ENCODE measurements at places on chromosomes 11 and 22.

- no peak for DNase-seq
Measured at GRCh38 chr11:45485070-45485707, 180.2 kb downstream of the CHST1 start.

- DNase-seq: no peak
Measured at GRCh38 chr11:211741-212140, 4.2 kb downstream of the RIC8A start.

DNA sequence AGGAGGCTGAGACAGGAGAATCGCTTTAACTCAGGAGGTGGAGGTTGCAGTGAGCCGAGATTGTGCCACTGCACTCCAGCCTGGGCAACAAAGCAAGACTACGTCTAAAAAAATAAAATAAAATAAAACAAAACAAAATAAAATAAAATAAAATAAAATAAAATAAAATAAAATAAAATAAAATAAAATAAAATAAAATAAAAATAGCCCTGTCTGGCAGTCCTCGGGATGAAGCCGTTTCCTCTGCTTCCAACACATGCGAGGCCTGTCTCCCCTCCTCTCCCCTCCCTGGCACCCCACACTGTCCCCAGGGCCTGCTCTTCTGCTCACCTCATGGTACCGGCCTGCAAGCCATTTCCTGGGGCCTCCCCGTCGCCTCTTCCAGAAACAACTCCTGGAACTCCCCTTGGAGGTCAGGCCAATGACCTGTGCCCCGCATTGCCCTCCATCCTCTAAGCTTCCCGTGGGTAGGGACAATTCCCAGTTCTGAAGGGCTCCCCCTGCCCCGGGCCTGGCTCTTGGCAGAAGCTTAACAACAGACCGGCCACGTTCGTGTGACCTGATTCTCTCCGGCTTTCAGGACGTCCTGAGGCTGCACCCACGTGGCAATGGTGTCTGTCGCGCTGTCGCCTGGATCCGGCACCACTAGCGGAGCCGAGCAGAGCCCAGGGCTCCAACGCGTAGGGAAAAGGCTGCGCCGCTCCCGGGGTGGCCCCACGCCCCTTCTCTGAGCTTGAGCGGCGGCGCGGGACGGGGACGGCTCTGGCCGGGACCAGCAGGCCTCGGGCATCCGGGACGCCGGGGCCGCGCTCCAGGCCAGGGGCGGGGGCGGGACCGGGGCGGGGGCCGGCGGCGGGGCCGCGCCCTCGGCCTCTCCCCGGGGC is 456 bp upstream of the PARVB start:
- peak; percentile 25 for DNase-seq

DNA sequence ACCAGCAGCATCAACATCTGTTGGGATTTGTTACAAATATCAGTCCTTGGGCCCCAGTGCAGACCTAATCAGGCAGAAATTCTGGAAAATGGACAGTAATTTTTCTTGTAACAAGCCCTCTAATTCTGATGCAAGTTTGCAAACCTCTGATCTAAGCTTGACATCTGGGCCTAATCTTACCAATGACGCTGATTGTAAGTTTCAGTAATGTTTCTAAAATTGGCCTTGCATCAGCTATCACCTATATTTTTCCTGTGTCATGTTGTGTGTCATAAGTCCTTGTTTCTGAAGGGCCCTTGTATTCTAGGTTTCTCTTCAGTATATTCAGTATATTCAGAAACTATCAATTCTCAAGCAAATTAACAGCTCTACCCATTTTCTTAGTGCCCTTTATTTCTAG is 36.4 kb downstream of the ZNF215 start:
- DNase-seq: no peak

GRCh38 chr22:26122920-26123468 is 46.3 kb upstream of the SEZ6L start:
- no peak for DNase-seq

All from stimulated activated CD4-positive, alpha-beta T cell treated with anti-CD3 and anti-CD28 coated beads, Interleukin-1b, Interleukin-23, amount 100 ng/mL, for 48 hours (primary cell).